ENCODE measurements at places on chromosomes 7 and 10. TPM values are rescaled to one million over a fixed set of nuclear protein-coding genes. Genes with fewer than 3 reads are reported as not detected.

KIAA1549 gene
- total RNA-seq = 1.5 TPM

GBX1 gene
- total RNA-seq = not detected

DNA sequence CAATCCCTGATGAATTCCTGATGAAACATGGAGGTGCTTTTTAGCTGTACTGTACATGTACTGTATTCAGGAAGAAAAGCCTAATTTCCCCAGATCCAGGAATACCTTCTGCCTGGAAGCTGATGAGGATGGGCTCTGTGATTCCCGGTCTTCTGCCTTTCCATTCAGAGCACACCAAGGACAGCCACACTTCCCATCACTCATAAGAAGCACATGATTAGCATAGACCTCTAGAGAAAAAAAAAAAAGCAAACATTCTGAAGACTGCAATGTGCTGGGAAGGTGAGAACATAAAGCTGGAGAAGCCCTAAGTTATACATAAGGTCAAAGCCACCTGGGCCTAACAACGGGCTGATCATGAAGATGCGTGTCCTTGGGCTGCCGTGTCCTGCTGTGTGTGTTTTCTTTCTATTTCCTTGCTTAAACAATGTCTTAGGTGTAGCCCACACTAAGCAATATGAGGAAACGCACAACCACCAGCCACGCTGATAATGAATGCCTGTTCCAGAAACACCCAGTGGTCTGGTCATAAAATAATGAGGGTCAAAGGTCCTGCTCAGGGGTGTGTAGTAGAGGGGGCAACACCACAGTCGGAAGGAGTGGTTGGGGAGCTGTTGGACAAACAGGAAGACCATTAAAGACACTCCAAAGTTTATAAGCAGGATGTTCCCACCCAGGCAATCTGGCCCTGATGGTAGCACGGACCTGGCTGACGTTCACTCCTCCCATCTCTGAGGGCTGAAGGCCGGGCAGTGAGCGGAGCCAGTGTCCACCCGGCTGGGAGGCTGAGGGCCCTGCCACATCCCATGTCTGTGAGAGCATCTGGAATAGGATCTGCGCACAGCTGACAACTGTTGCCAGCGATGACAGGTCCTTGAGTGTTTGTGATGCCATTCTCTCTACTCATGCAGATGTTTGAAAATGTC lies 7.9 kb downstream of the PKD1L1 start:
- no peak overlapping the region for H3K4me3 ChIP-seq
- no peaks in the 10 kb centered on the region for H3K27me3 ChIP-seq

DNA sequence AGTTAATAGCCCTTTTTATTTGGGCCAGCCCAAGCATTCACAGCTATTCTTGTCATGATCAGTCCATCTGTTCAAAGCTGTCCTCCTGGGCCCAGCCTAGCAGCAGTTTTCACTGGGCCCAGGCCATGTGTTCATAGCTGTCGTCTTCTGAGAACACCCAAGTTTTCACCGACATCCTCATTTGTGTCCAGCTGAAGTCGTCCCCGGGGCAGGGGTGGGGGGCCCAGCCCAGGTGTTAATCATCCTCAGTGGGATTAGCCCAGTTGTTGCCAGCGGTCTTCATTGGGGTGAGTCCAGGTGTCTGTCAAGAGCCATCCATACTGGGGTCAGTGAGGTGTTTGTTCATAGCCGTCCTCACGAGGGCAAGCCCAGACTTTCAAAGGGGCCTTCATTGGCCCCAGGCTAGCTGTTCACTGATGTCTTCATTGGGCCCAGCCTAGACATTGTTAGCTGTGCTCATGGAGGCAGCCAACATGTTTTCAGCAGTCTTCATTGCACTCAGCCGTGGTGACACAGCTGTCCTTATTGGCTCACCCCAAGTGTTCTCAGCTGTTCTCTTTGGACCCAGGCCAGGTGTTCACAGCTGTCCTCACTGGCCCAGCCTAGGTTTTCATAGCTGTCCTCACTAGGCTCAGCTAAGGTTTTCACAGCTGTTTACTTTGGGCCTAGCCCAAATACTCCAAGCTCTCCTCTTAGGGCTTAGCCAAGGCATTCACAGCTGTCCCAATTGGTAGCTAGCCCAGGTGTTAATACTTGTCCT lies 10.0 kb downstream of the FRG2B start:
- no peaks in the 10 kb centered on the region for H3K36me3 ChIP-seq
- H3K27ac ChIP-seq = no peak overlapping the region
- no peaks in the 10 kb centered on the region for H3K4me1 ChIP-seq
- H3K4me3 ChIP-seq = no peak overlapping the region

GRCh38 chr10:124727361-124727960 lies 16.7 kb downstream of the FAM53B start:
- DNase-seq = no peak
- H3K36me3 ChIP-seq = peaks cover 13% of the 10 kb centered on the region
- H3K27ac ChIP-seq = peak overlapping the region; percentile 18
- peaks cover 72% of the 10 kb centered on the region for H3K4me1 ChIP-seq
